ENCODE measurements at places on chromosomes 4 and X.

- DNase-seq = no peak
These were observed 41.9 kb upstream of the NSG1 start for GRCh38 chr4:4344915-4345527.

DNA sequence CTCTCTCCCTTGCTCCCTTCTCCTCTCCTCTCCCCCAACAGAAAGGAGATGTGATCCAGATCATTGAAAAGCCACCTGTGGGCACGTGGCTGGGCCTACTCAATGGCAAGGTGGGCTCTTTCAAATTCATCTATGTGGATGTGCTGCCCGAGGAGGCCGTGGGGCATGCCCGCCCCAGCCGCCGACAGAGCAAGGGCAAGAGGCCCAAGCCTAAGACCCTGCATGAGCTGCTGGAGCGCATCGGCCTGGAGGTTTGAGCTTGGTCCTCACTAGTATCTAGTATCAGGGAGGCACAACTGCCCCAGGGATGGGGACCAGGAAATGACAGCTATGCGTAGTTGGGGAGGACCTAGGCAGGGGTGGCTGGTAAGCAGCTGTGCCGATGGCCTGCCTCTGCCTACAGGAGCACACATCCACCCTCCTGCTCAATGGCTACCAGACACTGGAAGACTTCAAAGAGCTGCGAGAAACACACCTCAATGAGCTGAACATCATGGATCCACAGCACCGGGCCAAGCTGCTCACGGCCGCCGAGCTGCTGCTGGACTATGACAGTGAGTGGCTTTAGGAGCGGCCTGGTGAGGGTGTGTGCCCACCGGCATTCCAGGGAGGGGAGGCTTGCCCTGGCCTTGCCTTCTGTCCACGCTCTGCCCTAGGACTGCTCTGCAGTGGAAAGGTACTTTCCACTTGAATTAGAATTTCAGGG, 13.0 kb downstream of the SASH3 start:
- no peak for DNase-seq

GRCh38 chrX:133513123-133513522, 97.8 kb upstream of the GPC4 start:
- DNase-seq = no peak

DNA sequence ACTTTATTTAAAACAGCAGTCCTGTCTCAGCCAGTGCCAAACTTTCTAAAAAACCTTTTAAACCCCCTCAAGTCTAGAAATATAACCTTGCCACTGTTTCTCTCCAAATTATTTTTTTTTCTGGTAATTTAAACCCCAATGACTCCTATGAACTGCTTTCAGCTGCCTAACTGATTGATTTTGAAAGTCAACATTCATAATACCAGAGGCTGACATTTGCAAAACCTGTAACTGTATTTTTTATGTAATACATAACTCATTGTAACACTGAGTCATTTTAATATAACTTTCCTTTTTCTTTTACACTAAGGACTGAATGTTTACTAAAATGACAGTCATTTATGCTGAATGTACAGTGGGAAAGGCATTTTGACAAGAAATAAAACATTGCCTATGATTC, 19.1 kb upstream of the EGFL6 start:
- DNase-seq = no peak

DNA sequence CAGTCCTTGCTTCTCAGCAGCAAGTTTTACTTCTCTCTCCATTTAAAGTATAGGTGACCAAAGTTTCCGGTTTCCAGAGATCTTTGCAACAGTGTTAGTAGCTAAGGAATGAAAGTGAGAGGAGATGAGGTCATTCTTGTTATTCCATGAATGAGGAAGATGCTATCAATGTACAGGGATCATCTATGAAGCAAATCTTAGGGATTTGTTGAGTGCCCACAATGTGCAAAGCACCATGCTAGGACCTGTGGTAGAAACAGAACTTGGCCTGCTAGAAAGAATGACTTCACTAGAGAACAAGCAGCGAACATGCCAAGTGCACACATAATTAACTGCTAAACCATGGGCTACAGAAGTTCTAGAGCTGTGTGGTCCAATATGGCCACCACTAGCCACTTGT, 112.5 kb downstream of the MID1 start:
- DNase-seq = no peak
